ENCODE measurements at places on chromosomes 11 and 22. TPM values are rescaled to one million over a fixed set of nuclear protein-coding genes. Genes with fewer than 3 reads are reported as not detected.

DNA sequence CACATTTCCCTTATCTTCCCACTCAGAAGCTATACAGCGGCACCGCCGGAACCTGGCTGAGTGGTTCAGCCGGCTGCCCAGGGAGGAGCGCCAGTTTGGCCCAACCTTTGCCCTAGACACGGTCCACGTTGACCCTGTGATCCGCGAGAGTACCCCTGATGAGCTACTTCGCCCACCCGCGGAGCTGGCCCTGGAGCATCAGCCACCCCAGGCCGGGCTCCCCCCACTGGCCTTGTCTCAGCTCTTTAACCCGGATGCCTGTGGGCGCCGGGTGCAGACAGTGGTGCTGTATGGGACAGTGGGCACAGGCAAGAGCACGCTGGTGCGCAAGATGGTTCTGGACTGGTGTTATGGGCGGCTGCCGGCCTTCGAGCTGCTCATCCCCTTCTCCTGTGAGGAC lies 4.9 kb downstream of the NLRX1 start:
- DNase-seq = no peak

DNA sequence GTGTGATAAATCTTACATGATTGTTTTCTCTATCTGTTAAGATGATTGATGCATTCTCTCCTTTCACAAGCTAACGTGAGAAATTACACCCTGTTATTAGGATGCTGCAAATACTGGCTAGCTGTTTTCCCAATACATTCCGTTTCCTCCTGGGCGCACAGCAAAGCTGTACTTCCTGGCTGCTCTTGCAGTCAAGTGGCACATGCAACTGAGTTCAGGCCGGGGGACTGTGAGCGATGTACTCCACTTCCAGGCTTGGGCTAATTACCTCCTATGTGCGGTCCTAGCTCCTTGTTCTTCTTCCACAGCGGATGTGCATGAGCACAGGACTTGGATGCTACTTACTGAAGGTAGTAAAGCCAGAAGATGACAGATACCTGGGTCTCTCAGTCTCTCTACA lies 234.9 kb upstream of the SESN3 start:
- DNase-seq = no peak

PPP1CA gene
- 69.3 TPM for total RNA-seq

DNA sequence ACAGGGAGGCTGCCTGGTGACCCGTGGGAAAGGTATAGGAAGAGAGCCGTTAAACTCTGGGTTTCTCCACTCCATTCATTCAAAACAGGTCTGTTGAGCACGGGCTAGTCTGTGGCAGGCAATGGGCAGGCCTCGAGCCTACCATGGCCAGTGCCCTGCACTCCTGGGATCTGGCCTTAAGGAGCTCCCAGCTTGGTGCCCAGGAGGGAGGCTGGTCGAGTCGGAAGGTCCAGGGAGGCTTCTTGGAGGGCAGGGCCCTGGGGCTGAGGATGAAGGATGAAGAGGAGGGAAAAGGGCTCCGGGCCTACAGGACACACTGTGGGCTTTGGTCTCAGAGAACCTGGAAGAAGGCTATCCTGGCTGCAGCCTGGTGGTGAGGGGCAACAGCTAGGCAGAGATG lies 41.9 kb upstream of the MN1 start:
- DNase-seq = no peak

GRCh38 chr11:111539426-111540113 lies 950 bp upstream of the LAYN start:
- no peak for DNase-seq

- DNase-seq = no peak
Measured at GRCh38 chr11:64531906-64532312, 59.1 kb upstream of the SLC22A12 start.

GRCh38 chr11:202490-202889 lies 4.7 kb downstream of the BET1L start:
- DNase-seq = no peak

GRCh38 chr22:43862074-43862881 lies at the start of gene SULT4A1:
Gene SULT4A1, minus strand, starts transcription at chr22:43862513. Its CDS starts 131 bp downstream, at chr22:43862382.
- DNase-seq = peak; percentile 78

OR8A1 gene
- not detected for total RNA-seq

DNA sequence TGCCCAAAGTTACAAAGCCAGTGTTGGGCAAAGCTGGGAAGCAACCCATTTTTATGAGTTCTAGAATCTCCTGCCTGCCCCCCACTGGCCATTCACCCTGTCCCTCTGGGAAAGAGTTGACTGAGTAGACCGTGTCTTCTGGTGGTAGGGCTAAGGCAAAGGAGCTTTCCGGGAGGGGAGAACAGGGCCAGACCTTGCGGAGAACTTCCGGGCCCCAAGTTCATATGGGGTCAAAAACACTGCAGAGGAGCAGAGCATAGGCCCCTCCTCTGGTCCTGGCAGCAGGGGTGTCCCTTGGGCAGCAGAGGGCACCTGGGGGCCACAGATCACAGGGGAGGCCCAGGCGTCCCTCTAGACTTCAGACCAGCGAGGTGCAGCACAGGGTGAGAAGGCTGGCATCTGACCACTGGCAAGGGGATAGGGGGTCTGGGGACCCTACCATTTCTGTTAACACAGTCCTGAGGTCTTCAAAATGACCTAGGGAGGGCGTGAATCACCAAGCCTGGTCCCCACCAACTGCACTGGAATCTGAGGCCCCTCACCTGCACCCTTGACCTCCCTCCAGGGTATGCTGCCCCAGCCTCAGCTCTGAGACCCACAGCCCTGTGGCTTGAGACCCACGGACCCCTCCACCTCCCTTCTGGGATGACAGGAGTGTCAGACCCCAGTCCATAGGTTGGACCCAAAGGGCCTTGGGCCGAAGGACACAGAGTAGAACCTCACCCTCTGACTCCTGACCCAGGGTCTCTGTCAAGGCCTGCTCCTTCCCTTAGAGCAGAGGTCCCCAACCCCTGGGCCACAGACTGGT lies 1.3 kb upstream of the ARAP1 start:
- DNase-seq = no peak

DNA sequence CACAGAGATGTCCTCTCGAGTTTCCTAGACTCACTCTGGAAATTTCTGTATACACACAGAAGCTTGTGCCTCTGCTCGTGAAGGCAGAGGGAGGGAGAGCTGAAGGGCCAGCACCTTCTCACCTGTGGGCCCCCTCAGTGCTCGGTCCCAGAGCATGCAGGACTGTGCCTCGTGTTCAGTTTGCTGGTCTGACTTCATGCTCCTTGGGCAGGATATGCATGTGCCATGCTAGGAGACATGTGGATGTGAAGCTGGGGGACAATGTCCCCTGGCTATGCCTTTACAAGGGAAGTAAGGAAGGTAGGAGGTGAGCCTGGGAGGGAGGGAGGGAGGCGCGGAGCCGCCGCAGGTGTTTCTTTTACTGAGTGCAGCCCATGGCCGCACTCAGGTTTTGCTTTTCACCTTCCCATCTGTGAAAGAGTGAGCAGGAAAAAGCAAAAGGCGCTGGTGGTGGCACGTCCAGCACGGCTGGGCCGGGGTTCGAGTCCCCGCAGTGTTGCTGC lies 22.6 kb downstream of the NEAT1 start:
- no peak for DNase-seq

OR6A2 gene
- total RNA-seq = 0.41 TPM

GRCh38 chr11:92259861-92260260 lies 35.2 kb downstream of the FAT3 start:
- no peak for DNase-seq

C11orf21 gene
- under 0.01 TPM for total RNA-seq

- no peak for DNase-seq
Measured at GRCh38 chr22:26565181-26565580, 24.8 kb downstream of the TPST2 start.

KRTAP5-7 gene
- total RNA-seq = under 0.01 TPM

GRCh38 chr22:37343348-37343747 lies 61.0 kb downstream of the CYTH4 start:
- no peak for DNase-seq

DNA sequence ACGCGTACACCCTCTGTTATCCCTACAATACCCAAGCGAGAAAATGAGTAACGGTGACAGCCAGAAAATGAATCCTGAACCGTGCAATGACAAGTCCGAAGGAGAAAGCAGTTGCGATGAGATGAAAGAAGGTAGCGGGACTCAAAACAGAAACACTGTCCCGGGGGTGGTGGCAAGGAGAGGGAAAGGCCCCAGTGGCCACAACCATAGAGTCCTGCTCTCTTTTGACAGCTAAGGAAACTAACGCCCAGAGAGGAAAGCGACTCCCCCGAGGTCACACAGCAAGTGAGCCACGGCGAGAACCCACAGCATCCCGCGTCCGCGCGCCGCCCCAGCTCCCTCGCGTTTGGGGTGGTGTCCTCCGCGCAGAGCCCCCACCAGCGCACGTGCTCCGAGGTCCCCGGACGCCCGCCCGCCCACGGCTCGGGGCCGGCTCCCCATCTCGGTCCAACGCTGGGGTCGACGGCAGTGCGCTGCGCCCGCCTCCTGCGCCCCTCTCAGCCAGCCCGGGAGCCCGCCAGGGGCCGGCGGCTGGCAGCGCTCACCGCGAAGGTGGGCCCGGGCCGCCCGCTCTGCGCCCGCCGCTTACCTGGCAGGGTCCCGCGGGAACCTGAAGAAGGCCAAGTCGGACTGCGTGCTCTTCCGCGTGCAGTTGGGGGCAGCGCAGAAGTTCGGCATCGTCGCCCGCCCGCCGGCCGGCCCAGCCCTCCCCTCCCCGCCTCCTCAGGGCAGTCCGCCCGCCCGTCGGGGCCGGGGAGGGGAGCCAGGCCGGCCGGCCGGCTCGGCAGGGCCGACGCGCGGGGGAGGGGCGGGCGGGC lies 564 bp downstream of the THAP12 start:
- peak; percentile 25 for DNase-seq

TNNI2 gene
- total RNA-seq = not detected

- no peak for DNase-seq
Measured at GRCh38 chr11:130241713-130242112, 73.0 kb downstream of the ZBTB44 start.

DNA sequence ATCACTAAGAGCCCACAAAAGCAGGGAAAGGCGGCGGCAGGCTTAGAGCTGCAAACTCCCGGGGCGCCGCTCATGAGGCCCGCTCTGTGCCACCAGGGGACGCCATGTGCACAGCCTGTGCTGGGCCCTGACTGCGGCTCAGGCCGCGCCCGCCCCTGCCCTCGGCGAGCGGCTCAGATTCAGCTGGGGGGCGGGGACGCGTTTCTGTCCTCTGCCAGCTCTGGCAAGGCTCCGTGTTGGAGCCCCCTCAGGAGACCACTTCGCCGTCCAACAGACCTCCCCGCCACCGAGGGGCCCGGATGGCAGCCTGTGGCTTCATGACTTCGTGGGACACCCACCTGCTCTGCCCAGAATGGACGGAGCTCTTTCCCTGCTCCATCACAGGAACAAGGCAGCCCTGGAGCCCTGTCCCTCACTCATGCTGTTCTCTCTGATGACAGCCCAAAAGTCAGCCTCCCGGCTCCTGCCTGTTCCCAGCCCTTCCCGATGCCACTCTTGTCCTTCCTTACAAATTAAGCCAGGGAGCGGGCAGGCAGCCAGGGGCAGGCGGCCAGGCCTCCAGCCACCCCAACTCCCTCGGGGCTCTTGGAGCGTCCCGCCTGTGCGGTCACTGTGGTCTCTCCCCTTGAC lies 69.1 kb downstream of the NAT10 start:
- peak; percentile 90 for DNase-seq

SYCE3 gene
- not detected for total RNA-seq

GRCh38 chr11:107799218-107799859 lies 59.2 kb downstream of the SLC35F2 start:
- peak; percentile 47 for DNase-seq

GRCh38 chr11:102518296-102519094 lies 12.1 kb downstream of the MMP7 start:
- DNase-seq = no peak

DNA sequence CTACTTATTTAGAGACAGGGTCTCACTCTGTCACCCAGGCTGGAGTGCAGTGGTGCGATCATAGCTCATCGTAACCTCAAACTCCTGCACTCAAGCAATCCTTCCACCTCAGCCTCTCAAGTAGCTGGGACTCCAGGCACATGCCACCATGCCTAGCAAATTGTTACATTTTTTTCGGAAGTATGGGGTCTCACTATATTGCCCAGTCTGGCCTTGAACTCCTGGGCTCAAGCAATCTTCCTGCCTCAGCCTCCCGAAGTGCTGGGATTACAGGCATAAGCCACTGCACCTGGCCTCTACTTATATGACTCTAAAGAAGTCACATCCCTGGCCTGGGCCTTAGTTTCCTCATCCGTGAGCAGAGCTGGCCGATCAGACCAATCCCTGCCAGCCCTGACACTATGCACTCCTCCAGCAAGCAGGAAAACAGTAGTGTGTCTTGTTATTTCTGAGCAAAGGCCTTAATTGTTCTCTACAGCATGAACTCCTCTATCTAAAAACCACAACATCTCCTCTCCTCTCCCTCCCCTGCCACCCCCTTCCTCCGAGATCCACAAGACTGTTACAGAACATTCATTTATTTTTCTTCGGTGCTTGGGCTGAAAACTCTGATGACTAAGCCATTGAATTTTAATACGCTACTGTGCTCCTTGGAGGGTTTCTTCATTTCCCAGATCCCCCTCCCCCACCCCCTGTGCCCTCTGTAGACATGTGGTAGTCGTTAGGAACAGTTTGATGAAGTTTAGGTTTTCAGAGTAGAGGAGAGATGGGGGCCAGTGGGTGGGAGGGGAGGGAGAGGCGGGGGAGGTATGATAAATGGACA lies 91.5 kb downstream of the ABTB2 start:
- peak; percentile 22 for DNase-seq

DNA sequence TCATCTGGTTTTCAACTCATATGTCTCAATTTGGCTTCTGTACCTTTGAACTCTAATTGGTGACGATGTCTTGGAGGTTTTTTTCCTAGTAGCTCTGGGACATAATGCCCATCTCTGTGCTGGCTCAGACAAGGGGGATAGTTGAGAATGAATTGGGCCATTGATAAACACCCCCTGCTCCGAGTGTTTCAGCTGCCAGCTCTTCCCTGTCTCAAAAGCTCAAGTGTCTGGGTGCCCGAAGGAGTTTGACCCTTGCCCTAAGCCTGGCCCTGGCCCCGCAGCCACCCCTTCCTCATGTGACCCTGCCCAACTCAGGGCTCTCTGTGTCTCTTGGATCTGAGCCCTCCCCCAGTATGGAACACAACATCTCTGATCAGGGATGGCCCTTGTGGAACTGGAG lies 3.0 kb downstream of the INSC start:
- peak; percentile 55 for DNase-seq

APBB1 gene
- total RNA-seq = 293 TPM
